ENCODE measurements at places on chromosomes 12 and 14.
A peak's percentile ranks its signal among the peaks of the same experiment; 100 is the strongest.

GRCh38 chr12:11446372-11446771, 51.0 kb upstream of the PRB2 start:
- DNase-seq: no peak

- no peak for DNase-seq
These were observed 36.0 kb downstream of the FMNL3 start for GRCh38 chr12:49671031-49671765.

DNA sequence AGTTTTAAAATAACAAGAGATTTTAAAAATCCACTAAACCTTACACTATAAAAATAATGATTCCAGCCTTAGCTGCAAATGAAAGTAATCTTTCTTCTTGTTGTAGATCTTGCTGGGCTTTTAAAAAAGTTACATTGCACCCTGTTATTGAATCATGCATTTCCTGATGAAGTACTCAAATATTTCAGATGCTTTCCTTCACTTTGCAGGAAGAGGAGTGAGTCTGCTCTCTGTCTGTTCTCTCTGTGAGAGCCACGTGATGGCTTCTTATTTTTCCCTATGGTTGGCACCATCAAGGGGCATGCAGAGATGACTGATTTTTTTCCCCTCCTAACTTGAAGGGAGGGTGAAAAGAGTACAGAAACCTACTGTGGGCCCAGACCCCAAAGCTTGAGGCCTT, 262.7 kb downstream of the ATP23 start:
- no peak for DNase-seq

DNA sequence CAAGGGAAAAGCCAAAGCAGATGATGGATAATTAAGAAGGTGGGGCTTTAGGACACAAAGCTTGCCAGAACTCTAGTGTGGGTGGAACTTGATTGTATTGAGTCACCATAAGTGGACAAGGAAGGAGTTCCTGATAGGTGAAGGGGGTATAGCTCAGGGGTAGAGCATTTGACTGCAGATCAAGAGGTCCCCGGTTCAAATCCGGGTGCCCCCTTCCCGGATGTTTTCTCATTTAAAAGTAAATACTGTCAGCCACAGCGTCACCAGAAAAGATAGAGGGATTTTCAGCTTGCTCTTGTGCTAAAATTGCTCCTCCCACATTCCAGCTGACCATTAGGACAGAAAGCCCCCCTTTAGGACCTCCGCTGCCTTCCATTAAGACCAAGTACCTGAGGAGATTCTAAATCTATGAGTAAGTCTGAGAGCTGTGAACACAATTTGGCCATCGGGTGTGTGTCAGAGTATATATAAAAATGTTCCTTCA, 36.6 kb downstream of the DCAF4 start:
- no peak for DNase-seq

DNA sequence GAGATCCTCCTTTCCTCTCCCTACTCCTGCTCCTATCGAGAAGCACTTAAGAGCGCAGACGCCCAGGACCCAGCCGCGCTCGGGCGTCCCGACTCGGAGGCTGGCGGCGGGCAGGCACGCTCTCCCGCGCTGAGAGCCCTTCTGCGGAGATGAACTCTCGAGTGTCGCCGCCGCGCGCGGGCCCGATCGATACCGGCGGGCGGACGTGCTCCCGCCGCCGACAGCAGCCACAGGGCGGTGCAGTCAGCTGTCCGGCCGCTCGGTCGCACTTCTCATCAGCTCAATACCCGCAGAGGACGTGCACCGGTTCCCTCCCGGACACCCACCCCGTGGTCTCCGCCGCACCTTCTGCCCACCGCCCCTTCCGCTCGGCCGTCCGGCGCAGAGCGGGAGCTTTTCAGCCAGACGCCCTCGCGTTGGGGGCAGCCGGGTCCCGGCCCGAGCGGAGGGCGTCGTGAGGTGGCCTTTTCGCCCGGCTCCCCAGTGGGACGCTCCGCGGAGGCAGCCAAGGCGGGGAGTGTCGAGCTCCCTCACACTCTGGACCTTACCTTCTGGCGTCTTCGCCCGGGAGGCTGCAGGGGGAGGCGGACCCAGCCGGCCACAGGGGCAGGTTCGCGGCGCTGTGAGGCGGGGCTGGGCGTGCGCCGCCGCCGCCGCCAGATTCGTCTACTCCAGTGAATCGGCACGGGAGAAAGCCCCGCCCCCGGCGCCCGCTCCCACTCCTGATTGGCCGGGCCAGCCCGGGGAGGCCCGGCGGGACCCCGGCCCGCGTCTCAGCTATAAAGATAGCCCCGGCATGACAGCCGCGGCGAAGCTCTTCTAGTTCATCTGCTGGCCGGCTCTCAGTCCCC, at the start of gene INSM2:
Gene INSM2, plus strand, starts transcription at position 808 of the 851 bp plus-strand sequence. CDS start 89 bp downstream, outside the sequence.
- peak; percentile 49 for DNase-seq

DNA sequence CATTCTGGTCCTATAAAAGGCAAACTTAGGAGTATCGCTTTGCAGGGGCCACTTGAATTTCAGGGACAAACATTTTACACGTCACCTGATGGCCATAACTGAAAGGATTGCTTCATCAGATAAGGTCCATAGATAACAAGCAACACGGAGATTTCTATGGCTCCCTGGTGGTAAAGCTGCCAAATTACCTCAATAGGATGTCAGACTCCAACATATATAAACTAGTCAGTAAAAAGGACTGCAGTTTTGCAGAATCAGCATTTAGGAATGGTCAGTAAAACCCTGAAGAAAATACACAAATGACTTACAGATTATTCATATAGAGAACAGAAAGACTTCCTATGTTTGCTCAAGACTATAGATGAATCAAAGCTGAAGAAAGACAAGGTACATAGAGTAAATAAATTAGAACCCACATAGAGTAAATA, 66.1 kb upstream of the GRIP1 start:
- DNase-seq: no peak

DNA sequence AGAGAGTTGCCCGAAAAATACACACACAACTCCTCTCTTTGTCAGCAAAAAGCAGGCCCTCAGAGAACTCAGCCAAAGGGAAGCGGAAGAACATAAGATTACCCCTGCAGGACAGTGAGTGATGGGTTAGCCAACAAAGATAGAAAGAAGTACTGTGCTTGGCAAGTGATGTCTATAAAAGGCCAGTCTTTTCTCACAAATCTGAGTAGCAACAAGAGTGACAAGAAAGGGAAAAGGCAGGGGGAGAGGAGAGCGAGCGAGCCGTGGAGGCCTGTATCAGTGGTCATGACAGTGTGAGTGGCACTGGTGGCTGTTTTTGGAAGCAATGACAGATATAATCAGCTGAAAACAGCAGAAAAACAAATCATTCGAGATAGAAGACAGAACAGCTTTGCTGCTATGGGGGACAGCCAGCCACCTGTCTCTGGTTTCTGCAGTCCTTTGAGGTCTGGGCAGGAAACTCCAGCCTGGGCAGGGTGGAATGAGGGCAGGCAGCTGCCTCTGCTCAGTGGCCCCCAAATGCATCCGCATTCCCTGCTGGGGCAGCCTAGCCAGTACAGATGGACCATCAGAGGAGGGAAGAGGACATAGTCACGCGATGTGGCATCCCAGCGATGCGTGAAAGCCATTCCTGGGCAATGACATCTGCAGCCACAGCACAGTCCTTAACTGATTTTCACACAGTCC, 74.7 kb downstream of the TRIM9 start:
- no peak for DNase-seq

- no peak for DNase-seq
These were observed 18.9 kb downstream of the ARL6IP4 start for GRCh38 chr12:122999196-122999946.

DNA sequence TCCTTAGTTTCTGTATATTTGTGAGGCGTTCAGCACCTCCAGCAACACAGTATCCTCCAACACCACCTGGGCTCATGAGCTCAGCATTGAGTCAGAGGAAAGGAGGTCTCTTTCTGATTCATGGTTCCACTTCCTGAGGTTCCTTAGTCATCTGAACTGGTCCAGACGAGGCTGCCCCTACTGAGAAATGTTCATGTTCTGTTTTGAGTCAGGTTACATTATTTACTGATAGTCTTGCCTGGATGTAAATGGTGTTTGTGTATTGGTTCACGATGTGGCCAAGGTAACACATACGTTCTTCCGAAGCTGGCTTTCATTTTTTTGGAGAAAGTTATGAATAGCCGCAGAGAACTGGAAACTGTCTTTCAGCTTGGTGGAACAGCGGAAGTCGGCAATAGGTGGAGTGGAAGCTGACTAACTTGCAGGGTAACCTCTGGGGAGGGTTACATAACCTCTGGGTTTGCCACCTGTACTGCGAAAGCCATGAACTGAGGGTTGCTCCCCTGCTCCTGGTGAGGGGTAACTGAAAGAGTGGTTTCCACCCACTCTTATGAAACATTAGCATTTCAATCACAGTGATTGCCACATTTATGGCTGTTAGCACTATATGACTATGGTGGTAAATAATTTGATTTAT, 42.2 kb upstream of the MANSC4 start:
- DNase-seq: no peak

DNA sequence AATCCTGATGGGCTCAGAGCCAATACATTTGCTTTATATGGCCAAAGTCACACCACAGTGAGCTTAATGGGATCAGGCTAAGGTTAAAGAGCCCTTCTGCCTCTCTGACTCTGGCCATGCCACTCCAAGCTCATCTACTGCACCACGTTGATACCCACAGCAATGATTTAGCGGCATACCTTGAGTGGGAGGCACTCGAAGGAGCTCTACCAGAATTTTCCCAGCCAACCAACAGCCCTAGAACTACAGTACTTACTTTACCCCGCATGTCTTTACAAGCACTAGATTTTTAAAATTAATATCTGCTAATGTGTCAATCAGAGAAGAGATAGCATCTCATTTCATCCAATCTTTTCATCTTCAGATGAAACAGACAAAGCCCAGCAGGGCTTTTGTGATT, 300.5 kb downstream of the GRIN2B start:
- DNase-seq: no peak

GRCh38 chr12:71046215-71046614, 111.6 kb downstream of the TSPAN8 start:
- no peak for DNase-seq
